ENCODE measurements at places on chromosomes 7 and 10.

GRCh38 chr7:103387242-103387641, 39.8 kb downstream of the PSMC2 start:
- no peak for DNase-seq

DNA sequence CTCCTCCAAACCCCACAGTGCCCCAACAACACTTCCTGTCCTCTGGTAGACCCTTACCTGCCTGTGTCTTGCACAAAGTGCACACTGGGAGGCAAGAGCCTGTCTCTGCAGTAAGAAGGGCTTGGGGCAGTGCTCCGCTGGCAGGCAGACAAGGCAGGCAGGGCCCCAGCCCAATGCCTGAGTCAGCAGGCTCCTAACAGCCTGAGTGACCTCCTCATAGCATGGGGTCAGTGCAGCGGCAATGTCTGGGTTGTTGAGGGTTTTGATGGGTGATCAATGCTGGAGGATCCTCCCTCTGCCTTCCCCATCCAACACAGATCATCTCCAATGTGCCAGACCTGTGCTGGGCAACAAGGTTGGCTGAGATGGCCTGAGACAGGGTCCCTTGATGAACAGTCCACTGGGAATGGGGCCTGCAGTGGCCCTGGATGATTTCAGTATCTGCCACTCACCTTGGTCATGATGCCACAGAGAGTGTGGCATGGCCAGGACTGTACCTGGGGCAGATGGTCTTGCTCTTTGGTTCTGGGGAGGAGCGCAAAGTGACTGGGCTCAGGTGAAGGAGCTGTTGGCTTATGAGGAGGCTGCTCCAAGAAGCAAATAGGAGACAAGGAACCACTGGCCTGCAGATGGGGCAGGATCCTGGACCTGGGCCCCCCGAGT, 55.6 kb upstream of the CAMK2B start:
- DNase-seq: no peak

DNA sequence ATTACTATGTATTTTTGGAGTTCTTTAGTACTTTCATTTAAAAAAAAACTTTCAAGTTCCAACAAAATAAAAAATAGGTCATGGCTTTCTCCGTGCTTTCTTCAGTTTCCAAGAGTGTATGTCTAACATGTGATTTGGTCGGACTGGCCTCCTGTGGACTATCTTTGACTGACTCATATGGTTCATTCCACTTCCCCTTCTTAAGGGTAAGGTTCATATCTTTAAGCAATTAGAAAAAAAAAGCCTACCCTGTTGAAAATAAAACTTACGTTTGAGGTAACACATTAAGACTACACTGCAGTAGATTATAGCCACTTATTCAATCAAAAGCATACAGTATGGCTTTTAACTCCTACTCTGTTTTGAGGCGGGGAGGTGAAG, 112.8 kb upstream of the AHR start:
- no peak for DNase-seq

- DNase-seq: no peak
These were observed 22.2 kb downstream of the MRC1 start for GRCh38 chr10:17831341-17831740.

DNA sequence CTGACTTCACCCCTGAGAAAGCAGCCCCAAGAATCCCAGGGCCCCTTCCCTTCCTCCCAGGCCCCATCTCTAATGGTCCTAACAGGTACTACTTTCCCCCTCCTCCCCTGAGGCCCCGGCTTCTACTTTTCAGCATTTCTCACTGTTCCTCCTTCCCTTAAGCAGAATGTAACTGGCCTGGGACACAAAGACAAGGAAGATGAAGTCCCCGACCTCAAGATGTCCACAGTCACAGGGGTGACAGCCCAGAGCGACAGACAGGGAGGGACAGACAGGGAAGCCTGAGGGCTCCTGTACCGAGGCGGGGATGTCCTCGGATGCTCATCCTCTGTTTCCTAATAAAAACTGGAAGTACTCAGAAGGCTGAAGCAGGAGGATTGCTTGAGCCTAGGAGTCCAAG, 11.6 kb downstream of the AOC1 start:
- DNase-seq: no peak

DNA sequence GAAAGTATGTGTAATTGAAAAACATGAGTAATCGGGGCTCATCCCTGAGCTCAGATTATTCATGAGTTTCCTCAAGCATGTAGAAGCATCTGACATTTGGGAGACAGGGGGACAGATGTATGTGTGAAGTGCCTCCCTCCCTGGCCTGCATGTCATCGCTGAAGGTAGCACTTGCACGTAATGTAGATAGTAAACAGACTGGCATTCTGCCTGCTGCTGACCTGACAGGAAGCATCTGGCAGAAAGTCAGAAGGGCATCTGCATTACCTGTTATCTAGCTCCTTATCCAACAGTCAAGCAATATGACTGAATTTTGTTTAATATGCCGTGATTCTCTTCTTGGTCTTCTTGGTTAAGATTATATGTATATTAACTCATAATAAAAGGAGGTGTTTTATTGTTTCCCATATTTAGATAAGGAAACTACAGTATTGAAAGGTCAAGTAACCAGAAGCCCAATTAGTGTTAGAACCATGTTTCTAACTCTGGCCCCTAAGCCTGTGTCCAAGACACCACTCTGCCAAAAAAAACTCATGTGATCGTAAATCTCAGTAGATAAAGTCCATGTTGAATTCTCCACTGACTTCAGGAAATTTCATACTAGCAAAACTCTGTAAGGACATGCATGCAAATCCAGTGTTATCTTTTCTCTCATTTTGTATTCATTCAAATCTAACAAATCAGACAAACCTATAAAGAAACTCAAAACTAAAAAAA, 918.1 kb upstream of the MBL2 start:
- DNase-seq: no peak

- DNase-seq: no peak
These were observed 103.9 kb downstream of the CDK6 start for GRCh38 chr7:92732316-92733036.

GRCh38 chr10:74917481-74918077, 91.2 kb downstream of the KAT6B start:
- DNase-seq: no peak

DNA sequence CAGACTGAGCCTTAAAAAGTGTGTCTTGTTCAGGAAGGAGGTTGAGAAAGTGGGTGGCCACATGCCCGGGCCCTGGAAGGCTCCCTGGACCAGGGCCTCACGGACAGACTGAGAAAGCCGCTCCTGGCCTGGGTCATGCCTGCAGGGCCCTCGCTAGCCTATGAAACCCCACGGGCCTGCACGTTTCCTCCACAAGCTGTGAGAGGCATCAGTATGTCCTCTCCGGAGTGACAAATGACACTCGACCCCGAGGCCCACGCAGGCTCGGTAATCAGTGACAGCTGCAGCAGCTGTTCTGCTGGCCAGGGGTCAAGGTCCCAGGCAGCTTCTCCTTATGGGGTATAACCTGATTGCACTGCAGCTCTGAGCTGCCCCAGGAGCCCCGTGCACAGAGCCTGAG, 47.6 kb downstream of the ASB13 start:
- DNase-seq: no peak

DNA sequence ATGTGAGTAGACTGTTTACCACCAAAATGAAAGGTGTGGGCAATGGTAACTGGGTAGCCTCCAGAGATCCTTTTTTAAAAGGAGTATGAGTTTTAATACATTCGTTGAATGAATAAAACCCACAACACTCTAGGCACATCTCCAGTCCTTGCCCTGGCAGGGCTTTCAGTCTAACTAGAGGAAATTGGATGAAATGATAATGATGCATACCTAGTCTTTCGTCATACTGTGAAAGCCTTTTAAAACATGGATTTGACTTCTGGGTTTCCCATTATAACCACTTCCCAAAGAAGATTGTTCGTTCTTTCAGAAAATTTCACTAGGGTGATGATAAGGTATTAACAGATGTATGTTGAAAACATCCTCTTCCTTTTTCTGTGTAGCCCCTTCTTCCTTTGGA, 110.8 kb downstream of the REEP3 start:
- peak; percentile 6 for DNase-seq

GRCh38 chr10:117222976-117223692, 17.8 kb upstream of the SLC18A2 start:
- no peak for DNase-seq

GRCh38 chr7:25083201-25083600, 41.9 kb downstream of the CYCS start:
- no peak for DNase-seq

- peak; percentile 45 for DNase-seq
These were observed 26.4 kb upstream of the SRGN start for GRCh38 chr10:69061305-69062161.

- DNase-seq: no peak
These were observed 45.1 kb downstream of the WIPI2 start for GRCh38 chr7:5234852-5235831.

GRCh38 chr7:2732388-2732787, 44.4 kb downstream of the AMZ1 start:
- peak; percentile 62 for DNase-seq

Data from erythroblast (primary cell).